ENCODE measurements at places on chromosomes 2 and 18.

DNA sequence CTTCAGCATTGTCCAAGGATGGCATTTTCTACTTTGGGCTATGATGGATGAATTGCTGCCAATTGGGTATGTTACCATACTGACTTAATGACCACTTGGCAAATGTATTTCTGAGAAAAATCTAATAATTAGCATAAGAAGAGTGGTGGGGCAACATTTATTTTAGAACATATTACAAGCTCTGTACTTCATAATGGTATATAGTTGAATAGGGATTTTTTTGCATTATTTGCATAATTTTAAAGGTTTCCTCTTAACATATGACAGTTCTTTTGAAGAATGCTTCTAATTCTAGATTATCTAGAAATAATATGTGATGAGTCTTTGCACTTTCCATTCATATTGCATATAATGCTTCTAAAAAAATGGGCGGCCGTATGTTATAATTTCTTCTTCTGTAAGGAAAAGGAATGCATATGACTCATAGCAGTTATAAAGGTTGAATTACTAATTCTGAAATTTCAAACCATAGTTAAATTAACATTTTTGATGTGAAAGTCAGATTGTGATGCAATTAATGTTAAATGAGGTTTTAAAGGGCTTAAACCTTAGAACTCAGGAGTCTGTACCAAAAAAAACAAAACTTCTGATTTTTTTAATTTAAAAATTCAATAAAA is 1652.3 kb upstream of the SLC39A10 start:
- no peak for DNase-seq

- no peak for DNase-seq
Observed at GRCh38 chr18:73923866-73924265, 223.8 kb downstream of the FBXO15 start.

DNA sequence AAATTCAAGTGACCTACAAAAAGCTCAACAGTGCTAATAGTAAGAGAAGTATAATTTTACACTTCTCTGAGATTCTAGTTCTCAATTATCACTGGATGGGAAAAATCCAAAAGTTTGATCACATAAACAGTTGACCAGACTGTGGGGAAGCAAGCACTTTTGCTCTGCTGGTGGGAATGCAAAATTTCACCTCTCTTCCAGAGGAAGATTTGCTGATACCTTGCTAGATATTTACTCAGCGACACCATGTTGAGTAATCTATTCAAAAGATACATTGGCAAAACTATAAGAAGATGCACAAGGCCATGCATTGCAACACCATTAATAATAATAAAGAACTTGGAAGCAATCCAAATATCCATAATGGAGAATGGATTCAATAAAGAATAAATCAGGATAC is 204.4 kb downstream of the MREG start:
- DNase-seq, result no peak

DNA sequence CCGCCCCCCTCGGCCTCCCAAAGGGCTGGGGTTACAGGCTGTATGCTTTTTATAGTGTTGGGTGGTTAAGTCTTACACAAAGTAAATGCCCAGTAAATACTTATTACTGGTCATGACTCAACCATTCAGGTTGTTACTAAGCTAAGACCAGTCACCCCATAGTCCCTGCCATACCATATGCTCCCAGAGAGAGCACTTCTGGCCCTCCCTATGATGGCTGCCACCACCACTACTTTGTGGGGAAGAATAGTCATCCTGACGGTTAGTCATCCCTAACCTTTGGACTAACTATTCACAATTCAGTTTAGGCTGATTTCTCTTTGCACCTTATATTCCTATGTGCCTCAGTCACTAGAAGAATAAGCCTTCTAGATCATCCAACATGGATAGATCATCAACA is 42.0 kb upstream of the MSH2 start:
- no peak for DNase-seq

- DNase-seq, result no peak
Observed at GRCh38 chr18:57923611-57924010, 120.4 kb upstream of the NEDD4L start.

DNA sequence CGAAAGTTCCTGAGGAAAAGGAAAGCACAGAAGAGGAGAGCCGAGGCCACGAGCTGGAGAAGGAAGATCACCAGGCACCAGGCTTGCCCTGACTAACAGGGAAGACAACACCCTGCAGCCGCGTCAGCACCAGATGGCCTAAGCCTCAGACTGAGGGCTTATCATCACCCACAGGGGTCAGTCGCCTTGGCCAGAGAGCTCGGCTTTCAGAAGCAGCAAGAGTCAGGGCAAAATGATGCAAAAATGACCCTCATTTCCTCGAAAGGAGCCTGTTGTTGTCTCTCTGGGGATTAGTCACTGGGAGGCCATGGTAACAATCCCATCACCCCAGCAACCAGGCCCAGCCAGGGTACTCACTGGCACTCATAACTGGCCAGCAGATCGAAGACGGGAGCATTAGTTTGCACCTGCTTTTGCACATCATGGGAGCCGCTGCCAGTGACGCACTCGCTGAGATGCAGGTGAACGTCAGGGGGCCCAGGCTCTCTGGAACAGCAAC is 42.7 kb upstream of the ZFP36L2 start:
- DNase-seq, result no peak

DNA sequence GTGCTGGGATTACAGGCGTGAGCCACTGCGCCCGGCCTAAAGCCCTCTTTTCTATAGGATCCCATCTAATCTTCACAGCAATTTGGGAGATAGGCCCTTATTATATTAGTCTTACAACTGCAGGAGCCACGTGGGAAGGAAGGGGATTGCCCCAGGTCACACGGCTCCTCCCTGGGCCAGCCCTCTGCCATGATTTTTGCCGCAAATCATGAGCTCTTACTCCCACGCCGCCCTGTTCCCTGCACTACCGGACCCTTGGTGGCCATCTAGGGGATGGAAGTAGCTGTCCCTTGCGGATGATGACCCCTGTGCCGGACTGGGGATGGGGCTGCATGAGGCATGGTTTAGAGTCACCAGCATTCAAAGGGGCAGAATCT is 28.4 kb upstream of the PTMA start:
- no peak for DNase-seq
